ENCODE measurements at places on chromosomes 11 and 22.

- DNase-seq = no peak
These were observed 27.4 kb downstream of the FAR1 start for GRCh38 chr11:13695886-13696285.

DNA sequence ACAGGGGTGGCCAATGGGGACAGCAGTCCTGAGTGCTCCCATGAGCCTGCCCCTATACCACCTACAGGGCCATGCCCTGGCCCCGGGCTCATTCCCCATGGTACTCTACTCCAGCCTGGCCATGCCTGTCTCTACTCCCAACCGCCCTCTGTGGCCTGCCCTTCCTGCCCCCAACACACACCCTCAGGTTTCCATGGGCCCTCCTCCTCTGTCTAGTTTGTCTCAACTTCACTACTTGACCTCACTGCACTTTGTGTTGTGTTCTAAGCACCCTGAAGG, 26.3 kb upstream of the RASL10A start:
- no peak for DNase-seq

DNA sequence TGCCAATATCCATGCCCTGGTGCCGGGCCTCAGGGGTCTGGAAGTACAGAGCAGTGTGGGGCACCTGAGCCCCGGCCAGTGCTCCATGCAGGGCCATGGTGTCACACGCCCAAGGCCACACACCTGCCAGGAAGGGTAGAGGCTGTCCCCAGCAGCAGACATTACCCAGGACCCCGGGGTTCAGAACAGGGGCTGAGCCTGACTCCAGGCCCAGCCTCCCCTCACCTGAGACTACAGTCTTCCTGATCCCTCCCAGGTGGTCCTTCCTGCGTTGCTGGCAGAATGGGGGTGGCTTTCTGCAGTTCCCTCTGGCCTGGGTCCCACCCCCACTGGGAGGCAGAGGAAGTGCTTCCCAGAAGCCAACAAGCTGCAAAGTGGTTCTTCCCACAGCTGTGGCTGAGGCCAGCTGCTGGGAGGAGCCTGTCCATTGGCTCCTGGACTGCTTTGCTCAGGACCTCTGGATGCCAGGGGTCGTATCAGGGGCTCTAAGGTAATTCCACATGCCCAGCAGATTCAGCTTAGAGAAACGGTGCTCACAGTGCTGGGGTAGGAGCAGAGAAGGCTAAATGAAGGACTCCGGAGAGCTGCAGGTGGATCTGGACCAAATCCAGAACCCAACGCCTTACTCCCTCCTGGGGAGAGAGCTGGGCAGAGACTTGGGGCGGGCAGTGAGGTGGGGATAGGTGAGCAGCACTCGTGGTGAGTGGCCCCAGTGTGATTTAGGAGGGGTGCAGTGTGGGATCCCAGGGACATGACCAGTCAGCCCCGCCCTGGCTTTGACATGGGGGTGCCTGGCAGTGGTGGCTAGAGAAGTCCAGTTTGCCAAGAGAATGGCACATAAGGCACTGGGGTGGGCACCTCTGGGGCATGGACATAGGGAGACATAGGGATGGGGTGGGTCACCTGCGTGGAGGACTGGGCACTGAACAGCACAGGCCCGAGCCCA, 12.6 kb downstream of the TCIRG1 start:
- DNase-seq = no peak

DNA sequence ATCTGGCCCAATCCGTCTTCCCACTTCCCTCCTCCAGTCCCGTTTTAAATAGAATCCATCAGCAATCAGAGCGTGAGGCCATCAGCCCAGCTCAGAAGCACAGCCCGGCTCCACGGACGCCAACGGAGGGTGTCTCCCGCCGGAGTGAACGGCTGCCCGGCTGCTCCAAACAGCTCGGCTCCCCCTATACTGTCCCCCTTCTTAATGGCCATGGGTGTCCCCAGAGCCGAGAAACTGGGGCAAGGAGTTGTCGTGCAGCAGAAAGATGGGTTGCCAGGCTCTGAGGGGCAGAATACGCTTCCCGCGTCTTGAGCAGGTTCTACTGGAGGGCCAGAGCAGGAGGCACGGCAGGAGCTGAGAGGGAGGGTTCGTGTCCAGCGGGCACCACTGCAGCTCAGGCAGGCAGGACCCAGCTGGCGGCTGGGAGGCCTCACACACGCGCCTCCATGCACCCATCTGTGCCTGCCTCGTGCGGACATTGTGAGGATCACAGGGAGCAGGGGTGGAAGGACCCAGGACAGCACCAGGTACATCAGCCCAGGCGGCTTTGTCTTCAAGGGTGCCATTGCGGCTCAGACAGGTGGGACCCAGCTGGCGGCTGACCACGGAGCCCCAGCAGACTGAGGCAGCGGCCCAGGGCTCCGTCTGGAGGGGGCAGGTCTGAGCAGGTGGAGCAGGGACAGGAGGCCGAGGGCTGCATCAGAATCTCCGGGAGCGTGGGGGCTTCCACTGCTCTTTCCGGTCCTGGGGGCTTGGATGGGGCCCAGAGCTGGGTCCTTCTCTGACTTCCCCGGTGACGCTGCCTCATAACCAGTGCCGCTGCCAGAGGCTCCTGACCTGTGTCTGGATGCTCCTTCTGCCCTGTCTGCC, 882.7 kb downstream of the BRD1 start:
- no peak for DNase-seq

DNA sequence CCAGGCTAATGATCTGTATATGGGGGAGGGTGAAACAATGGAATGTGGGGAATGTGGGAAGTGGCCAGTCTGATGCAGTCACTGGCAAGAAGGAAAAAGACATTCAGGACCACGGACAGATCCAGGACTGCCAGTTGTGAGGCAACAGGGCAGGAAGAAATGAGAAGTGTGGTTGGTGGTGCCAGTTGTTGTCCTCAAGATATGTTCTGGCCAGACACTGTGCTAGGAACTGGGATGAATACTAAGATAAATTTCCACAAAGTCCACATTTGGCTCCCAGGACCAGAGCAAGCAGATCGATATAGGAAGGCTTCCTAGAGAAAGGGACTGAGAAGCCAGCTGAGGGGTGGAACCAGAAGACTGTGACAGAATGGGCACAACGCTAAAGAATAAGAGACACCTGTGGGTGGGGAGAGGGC, 6.8 kb upstream of the TPBGL start:
- no peak for DNase-seq

DNA sequence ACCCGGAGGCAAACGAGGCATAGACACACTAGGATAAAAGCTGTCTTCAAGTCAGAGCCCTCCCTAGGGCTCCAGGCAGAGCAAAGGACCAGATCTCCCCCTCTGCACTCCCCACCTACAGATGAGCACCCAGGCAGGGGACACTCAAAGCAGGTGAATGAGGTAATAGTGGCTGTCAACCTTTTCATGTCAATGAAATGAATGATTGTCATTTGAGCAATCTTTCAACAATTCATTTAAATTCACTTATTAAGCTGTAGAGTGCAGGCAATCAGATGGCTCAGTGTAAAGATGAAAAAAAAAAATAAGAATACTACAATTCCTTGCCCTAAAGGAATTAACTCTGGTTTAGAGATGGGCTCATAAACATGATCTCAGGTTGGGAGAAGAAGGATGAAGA, 427.8 kb upstream of the ISX start:
- no peak for DNase-seq

- DNase-seq = no peak
These were observed 43.9 kb downstream of the GAB2 start for GRCh38 chr11:78373689-78374088.

DNA sequence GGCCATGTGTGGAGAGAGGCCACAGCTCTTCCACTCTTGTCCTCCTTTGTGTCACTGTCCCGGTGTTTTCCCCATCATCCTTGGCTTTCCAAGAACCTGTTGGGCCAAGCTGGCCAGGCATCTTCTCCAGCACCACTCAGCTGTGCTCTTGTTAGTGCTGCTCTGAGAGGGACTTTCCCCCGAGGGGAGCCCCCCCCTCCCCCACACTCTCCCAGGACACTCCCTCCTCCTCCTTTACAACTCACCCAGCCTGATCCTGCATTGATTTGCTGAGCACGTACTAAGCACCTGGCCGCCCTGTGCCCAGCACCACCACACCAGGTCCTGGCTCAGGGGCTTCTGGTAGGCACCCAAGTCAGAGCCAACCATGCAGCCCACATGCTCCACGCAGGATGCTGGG, 13.2 kb downstream of the TP53AIP1 start:
- no peak for DNase-seq

GRCh38 chr22:44037519-44038375, 13.6 kb downstream of the PARVB start:
- DNase-seq = no peak

- no peak for DNase-seq
These were observed 31.4 kb downstream of the CBL start for GRCh38 chr11:119237515-119237914.

DNA sequence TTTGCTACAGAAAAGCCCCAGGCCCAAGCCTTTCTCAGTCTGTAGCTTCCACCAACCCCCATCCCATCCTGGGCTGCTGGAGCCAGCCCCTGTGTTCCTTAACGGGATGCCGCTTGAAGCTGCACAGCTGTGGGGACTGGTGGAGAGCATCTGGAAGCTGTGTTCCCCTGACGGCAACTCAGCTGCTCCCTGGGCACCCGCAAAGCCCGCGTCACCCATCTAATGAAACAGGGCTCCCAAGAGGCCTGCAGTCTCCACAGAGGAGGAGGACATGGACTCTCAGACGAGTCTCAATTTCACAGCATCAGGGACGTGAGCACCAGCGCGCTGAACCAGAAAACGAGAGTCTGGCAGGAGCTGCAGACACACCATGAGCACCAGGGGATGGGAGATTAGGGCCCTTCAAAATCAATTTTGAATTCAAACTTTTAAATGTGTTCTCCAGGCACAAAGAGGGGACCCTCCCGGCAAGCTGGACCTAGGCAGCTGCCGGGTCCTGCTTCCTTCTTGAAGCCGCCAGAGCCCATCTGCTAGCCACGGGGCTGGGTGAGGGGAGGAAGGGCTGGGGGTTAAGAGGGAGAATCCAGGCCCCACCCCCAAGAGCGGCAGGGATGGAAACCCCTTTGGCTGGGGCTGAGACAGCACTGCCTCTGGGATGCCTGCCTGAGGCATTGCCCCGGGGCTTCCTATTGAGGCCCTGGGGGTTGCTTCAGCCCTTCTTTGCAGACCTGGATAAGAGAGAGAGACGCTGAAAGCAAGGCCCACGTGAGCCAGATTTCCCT, 21.0 kb downstream of the LMO1 start:
- DNase-seq = no peak

DNA sequence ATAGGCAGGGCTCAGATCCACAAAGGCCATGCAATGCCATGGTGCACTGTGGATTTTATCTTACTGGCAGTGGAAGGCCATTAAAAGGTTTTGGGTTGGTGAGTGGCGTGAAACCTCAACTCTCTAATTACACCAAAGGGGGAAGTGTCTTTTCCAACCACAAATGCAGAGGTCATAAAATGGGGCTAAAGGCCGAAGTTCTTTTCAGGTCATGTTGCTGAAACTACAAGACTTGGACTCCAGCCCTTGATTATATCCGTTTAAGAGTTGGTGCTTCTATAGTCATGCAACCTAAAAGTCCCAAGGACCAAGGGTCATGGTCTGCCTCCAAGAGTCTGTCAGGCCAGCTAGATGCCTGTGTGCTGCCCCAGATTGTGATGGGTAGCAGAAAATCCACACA, 434.3 kb downstream of the RAB38 start:
- no peak for DNase-seq

DNA sequence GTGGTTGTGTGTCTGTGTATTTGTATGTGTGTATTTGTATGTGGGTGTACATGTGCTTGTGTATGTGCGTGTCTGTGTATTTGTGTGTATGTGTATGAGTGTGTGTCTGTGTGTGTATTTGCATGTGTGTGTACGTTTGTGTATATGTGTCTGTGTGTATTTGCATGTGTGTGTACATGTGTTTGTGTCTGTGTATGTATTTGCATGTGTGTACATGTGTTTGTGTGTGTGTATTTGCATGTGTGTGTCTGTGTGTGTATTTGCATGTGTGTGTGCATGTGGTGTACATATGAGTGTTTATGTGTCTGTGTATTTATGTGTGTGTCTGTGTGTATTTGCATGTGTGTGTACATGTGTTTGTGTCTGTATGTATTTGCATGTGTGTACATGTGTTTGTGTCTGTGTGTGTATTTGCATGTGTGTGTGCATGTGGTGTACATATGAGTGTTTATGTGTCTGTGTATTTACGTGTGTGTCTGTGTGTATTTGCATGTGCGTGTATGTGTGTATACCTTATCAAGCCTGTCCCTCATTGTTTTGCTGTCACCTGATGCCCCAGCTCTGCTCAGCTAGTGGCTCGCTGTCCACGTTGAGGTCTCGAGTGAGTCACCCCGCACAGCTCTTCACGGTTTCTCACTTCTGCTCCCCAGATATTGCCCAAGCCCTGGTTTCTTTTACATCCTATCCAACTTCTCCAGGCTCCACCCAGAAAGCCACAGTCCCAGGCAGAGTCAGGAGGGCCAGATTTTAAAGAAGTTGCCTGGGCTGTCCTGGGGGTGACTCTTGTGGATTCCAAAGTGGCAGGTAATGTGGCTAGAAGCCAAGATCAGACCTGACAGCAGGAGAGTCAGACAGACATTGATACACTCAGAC, 15.2 kb downstream of the MB start:
- DNase-seq = no peak

- DNase-seq = peak; percentile 62
These were observed 2.6 kb upstream of the VWCE start for GRCh38 chr11:61297746-61298145.

GRCh38 chr11:88104408-88104807, 70.8 kb downstream of the RAB38 start:
- no peak for DNase-seq

DNA sequence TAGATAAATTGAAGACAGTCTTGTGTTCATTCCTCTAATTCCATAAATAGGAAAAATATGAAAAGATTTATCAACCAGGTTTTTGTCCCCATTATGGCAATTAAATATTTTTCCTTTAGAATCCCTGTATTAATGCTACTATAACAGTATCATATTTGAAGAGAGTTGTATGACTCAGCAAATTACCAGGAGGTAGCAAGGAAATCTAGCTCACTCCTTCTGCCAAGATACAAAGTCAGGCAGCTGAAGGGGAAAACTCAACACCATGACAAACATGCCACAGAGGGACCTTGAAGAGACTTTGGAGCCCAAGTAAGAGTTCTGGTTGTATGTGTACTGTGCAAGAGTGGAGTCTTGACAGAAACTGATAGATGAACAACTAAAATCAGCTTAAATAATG, 143.3 kb downstream of the GUCY1A2 start:
- DNase-seq = no peak

DNA sequence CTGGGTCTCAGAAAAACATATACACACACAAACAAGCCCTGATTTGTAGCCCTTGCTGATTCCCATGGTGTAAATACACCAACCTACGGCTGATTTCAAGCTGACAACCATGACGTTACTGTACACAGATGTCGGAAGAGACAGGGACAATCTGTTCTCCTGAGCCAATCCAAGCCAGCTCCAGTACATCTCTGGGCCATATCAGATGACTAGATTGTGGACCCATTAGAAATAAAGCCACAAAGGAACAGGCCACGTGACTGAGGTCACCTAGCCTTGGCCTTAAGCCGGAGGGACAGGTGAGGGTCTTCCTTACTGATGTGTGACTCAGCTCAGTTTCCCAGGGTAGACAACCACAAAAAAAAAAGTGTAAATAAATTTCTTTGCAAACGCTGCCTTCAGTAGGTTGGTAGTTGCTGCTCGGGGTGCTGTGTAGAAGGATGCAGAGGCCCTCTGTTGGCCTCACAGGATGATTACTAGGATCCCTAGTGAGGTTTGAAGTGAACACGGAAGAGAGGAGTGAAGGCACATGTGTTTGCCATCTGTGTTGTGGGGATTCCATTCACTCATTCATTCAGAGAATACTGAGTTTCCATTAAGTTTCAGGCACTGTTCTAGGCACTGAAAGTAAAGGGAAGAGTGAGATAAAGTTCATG, 99.0 kb upstream of the LARGE1 start:
- no peak for DNase-seq
